Neural progenitor cell (in vitro differentiated cells): ENCODE measurements at places on chromosomes 3 and 15.

- no peak for DNase-seq
These were observed 3.6 kb downstream of the PDIA3 start for GRCh38 chr15:43749690-43750345.

DNA sequence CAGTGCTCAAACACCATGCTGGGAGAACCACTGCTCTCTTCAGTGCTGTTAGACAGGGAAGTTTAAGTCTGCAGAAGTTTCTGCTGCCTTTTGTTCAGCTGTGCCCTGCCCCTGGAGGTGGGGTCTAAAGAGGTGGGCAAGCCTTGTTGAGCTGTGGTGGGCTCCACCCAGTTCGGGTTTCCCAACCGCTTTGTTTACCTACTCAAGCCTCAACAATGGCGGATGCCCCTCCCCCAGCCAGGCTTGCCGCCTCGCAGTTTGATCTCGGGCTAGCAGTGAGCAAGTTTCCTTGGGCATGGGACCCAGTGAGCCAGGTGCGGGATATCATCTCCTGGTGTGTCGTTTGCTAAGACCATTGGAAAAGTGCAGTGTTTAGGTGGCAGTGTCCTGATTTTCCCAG is 670.2 kb upstream of the ALCAM start:
- no peak for DNase-seq

- no peak for DNase-seq
These were observed 45.6 kb upstream of the FSTL1 start for GRCh38 chr3:120496278-120497002.

- DNase-seq = no peak
These were observed 101.5 kb downstream of the ATG7 start for GRCh38 chr3:11373654-11374053.

- peak; percentile 80 for DNase-seq
These were observed 621 bp downstream of the ANXA2 start for GRCh38 chr15:60396958-60397771.

GRCh38 chr3:64586952-64587351 is 100.8 kb downstream of the ADAMTS9 start:
- no peak for DNase-seq

- DNase-seq = peak; percentile 99
These were observed 4.0 kb upstream of the RPL14 start for GRCh38 chr3:40452876-40453730.
